Activated naive CD4-positive, alpha-beta T cell treated with anti-CD3 and anti-CD28 coated beads, Interleukin-2, amount 10 ng/mL, durations not matched to agents 7 days and 5 days (primary cell): ENCODE measurements at places on chromosomes 6 and 20.

- DNase-seq = peak; percentile 70
These were observed 84.4 kb downstream of the INSM1 start for GRCh38 chr20:20452254-20452676.

DNA sequence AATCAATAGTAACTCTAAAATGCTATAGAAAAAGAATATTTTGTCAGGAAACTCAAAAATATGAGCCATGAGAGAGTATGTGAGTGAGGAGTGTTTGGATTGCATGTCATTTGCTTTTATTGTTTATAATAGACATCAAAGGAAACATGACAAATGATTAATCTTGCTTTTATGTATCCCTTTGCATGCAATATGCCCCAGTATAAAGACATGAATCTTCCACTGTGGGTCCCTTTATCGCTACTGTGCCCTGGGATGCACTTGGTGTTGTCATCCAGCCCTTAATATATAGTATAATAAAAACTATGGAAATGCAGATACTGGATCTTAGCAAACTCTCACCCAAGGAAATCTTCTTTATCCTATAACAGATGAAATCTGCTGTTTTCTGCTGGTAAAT lies 77.3 kb downstream of the LAMA4 start:
- DNase-seq = no peak

GRCh38 chr6:159217595-159218275 lies 48.5 kb downstream of the FNDC1 start:
- DNase-seq = peak; percentile 31

GRCh38 chr6:36216559-36216958 lies 20.0 kb downstream of the BRPF3 start:
- no peak for DNase-seq

DNA sequence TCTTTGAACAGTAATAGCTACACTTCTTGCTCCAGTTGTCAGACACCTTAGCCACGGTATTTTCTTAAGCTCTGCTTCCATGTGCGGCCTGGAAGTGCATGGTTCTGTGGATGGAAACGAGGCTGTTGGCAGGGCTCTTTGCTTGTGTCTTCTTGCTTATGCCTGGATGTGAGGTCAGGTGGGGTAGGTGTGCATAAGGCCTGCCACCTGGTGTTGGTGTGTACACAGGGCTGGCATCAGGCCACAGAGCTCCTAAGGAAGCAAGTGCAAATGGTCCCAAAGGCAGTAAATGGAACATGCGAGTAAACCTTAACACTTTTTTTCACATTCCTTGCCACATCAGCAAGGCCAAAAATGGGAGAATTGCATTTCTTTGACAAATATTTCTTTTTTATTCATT lies 158.1 kb upstream of the GMDS start:
- DNase-seq = no peak
